NCI-H1105 treated with DMSO at 0.1 percent for 48 hours (cell line): ENCODE measurements at places on chromosomes 1 and 21.

DNA sequence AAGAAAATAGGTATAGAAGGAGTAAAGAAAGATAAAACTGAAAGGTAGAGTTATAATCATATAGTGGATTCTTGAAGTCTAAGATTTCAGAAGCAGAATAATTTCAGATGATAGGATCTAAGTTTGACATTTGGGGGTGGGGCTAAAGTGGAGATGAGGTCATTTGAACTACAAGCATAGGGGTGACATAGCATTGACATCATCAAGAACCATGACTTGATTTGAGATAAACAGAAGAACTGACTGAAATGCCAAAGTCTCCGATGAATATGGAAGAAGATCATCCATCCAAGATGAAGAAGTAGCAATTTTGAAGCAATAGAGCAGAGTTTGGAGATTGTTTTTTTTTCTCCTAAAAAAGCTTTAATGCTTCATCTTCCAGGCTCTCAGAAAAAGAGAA, 122.3 kb downstream of the MACF1 start:
- DNase-seq = no peak

DNA sequence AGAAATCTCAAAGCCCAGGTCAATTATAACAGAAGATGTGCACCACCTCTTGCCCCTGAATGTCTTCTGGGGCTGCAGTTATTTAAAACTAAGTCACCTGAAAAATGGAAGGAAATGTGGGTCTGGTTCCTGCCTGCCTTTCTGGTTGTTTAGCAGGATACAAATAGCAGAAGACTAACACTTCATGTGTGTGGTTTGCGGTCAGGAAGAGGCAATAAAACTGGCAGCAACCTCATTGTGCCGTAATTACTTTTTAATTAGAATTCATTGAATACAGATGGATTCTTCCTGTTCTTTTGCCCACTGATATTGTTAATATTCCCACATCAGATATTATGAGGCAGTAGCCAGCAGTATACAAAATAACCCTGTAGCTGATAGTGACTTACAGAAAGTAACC, 345.7 kb downstream of the ZNF326 start:
- peak; percentile 88 for DNase-seq

- DNase-seq = no peak
Observed at GRCh38 chr1:23727362-23727811, 15.9 kb upstream of the ELOA start.

DNA sequence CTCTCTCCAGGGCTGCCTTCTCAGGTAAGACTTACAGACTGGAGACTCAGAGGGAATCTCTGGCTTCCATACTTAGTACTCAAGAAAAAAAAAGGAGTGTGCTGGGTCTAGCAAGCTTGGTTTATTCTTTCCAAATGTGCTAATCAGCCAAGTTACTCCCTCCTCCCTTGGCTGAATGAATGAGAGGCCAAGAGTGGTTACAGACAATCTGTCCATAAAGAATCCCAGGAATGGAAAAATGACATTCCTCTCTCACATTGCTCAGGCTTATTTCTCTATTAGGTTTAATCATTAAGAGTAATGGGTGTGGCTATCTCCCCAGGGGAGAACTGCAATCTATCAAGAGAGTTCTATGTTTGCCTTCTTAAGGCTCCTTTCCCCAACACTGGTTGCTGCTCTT, 547.3 kb upstream of the PLXNA2 start:
- no peak for DNase-seq

DNA sequence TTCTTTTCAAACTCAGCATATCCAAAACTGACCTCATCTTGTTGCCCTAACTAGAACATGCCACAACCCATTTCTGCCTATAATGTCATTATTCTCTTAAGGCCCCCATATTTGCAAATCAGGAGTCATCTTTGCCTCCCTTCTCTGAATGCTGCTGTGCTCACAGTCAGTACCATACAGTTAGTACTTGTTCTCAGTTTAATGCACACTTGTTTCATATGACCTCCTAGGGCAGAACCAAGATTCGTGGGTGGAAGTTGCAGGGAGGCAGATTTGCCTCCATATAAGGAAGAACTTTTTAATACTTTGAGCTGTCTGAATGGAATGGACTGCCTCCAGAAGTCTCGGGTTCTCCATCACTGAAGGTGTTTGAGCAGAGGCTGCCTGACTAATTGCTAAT, 9.2 kb downstream of the CAP1 start:
- DNase-seq = no peak

DNA sequence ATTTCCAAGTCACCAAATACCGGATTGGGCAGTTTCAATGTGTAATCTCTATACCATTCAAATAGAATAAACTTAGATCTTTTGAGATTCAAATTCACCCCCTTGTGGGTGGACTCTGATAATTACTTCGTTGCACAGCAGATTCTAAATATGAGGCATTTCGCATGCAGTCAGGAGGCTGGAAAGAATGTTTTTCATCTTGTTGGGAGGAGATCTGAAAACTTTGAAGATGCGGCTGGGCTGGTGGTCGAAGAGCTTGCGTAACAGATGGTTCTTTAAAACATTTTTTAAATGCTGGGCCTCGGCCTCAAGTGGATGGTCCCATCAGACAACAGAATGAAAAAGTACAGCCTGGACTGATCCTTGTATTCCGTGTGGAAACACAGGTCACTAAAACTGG, 10.4 kb downstream of the NR5A2 start:
- DNase-seq = no peak

DNA sequence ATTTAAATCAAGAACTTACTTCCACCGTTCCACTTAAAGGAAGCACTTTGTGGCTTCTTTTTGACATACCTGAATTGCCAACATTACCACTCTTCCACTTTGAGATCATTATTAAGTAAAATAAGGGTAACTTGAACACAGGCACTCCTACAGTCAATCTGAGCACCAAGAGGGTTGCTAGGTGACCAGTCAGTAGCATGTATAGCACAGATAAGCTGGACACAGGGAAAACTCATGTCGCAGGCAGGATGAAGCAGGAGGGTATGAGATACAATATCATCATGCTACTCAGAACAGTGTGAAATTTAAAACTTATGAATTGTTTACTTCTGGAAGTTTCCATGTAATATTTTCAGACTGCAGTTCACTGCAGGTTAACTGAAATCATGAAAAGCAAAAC, 47.0 kb upstream of the RAP1GAP start:
- DNase-seq = no peak
